ENCODE measurements at places on chromosomes 1 and 21.
A peak's percentile ranks its signal among the peaks of the same experiment; 100 is the strongest.

DNA sequence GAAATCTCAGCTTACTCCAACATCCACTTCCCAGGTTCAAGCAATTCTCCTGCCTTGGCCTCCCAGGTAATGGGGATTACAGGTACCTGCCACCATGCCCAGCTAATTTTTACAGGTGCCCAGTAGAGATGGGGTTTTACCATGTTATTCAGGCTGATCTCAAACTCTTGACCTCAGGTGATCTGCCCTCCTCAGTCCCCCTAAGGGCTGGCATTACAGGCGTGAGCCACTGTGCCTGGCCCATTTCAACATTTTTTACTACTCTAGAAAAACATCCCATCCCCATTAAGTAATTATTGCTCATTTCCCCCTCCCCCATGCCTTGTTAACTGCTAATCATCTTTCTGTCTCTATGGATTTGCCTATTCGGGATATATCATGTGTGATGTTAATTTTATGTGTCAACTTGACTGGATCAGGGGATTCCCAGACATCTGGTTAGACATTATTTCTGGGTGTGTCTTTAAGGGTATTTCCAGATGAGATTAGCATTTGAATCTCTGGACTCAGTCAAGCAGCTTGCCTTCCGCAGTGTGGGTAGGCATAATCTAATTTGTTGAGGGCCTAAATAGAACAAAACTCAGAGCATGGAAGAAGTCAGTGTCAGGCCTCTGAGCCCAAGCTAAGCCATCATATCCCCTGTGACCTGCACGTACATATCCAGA lies 33.0 kb upstream of the ZBTB8B start:
- no peak for DNase-seq

GRCh38 chr1:145714524-145715111 lies 4.7 kb upstream of the CD160 start:
- no peak for DNase-seq

DNA sequence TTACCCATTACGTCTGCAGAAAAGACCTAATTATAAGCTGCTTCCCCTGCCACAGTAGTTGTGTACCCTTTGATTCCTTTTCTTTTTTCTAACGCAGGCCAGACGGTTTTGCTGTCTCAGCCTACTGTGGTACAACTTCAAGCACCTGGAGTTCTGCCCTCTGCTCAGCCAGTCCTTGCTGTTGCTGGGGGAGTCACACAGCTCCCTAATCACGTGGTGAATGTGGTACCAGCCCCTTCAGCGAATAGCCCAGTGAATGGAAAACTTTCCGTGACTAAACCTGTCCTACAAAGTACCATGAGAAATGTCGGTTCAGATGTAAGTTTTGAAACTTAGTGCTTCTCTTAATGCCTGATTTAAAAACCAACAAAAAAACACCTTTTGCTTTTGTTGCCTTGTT lies 35.8 kb downstream of the ATF6 start:
- DNase-seq = no peak

DNA sequence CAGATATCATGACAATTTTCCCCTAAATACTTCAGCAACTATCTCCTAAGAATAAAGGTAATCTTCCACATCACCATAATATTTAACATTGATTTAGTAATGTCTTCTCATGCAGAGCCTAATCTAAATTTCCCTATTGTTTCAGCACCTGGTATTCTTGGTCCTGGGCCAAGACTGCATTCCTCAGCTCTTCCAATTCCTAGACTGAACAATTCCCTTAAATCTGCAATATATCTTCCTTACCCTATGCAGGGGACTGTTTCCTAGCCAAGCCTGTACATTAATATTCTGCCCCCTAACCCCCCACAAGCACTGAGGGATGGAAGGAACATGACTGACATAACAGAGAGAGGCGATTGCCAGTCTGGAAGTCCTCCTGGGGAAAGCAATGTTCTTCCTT lies 28.7 kb upstream of the DISP1 start:
- peak; percentile 60 for DNase-seq

DNA sequence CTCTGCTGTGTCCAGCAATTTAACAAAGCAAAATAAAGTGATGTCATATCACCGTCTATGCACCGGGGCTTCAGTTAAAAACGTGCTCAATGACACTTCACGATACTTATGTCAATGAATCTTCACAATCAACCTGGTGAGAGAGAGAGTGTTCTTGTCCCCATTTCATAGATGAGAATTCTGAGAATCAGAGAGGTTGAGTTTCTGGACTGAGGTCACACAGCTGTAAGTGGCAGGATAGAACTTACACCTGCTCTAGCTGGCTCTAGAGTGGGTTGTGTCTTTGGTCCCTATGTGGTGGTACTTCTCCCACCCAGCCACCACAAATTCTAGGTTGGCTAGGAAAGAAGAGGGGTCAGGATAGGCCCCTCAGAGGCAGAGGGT lies 5.2 kb downstream of the NTRK1 start:
- no peak for DNase-seq

DNA sequence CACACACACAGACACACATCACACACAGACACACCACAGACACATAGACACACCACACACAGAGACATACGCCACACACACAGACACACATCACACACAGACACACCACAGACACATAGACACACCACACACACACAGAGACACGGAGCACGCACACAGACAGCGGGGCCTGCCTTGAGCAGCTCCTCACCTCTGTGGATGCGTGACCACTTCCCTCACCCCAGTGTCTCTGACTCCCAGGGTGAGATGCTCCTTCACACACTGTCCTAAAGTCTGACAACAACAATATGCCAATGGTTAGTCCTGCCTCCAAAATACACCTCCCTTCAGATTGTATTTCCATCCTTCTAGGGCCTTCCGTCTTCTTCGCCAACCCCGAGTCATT lies 48.2 kb downstream of the IER5 start:
- no peak for DNase-seq

- no peak for DNase-seq
Observed at GRCh38 chr1:233621923-233622322, 8.0 kb downstream of the KCNK1 start.

- DNase-seq = peak; percentile 82
Observed at GRCh38 chr1:68121536-68121935, 71.1 kb upstream of the DIRAS3 start.

DNA sequence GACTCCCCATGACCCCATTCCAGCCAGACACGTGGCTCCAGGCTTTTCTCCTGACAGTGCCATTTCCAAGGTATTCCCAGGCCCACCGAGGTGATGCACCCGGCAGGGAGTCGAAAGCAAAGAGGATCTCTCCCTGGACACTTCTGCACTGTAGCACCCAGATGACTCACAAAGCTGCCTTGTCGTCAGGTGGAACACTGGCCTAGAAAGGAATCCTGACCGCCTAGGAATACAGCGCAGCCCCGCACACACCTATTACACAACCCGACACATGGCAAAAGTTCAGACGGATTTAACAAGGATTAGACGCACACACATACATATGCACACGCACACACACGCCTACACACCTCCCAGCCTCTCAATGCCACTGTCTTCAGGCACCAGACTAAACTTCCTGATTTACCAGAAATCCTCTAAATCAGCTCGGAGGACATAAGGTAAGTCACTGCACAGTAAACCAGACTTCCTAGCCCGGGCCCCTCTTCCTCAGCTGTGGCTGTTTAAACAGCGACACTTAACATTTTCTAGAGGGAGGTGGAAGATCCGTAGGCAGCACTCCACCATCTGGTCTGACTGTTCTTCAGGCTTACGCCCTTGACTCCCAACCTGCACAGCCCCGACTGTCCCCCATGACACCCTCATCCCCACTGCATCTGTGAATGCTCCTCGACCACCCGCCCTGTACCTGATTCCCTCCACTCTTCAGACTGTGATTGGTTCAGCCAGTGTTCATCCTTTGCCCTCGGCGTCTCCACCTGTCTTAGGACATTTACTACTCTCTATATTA lies 12.7 kb downstream of the FAM89A start:
- DNase-seq = no peak

DNA sequence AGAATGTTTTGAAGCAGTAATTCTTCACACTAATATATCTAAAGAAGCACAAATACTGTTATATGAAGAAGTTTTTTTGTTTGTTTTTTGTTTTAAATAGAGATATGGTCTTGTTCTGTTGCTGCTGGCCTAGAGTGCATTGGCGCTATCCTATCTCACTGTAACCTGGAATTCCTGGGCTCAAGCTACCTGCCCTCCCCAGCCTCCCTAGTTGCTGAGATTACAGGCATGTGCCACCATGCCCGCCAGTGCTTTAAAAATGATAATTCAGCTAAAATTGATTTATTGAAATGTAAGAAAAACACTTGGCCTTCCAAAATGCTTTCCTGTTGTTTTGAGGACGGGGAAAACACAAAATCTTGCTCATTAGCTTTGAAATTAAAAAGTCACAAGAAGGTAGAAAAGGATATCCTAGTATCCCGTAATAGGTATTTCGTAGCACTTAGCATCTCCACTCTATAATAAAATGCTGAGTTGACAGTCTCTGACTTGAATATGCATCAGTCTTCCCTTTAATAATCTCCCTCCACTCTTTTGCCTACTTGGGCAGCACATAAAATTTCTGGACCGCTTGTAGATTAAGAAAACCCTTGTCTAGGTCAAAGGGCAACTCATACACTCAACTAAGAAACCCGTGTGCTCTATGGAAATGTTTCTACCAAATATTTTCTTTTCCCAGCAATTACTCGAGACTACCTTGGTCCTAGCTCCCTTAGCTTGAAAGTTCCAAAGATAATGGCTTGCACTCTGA lies 1.3 kb downstream of the SCYL3 start:
- no peak for DNase-seq

GRCh38 chr1:228453022-228453560 lies 34.1 kb upstream of the RNF187 start:
- DNase-seq = no peak

DNA sequence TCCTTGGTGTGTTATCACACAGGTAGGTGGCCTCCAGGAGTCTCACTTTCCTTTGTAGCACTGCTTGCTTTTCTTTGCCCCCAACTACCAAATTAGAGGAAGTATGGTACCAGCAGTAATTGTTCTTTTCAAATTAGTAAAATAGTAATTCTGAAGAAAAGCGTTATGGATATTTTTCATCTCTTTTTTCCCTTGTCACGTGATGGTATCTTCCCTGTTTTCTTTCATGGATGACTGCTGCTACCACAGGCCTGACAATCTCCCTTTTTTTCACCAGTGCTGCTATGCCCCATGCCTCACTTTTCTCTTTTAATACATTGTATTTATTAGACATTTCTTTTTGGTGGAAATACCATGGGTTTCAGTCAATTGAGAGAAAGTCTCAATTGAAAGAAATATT lies 3.3 kb downstream of the ZBTB37 start:
- DNase-seq = no peak

DNA sequence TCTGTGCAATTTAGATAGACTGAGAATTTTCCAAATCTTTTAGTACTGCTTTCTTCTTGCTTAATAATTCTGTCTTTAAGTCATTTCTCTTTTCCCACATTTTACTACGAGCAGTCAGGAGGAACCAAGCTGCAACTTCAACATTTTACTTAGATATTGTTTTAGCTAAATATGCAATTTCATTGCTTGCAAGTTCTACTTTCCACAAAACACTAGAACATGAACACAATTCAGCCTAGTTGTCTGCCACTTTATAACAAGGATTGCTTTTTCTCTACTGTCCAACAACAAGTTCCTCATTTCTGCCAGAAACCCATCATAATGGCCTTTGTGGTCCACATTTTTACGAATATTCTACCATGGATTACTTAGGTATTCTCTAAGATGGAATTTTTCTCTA lies 36.6 kb downstream of the SORT1 start:
- no peak for DNase-seq

DNA sequence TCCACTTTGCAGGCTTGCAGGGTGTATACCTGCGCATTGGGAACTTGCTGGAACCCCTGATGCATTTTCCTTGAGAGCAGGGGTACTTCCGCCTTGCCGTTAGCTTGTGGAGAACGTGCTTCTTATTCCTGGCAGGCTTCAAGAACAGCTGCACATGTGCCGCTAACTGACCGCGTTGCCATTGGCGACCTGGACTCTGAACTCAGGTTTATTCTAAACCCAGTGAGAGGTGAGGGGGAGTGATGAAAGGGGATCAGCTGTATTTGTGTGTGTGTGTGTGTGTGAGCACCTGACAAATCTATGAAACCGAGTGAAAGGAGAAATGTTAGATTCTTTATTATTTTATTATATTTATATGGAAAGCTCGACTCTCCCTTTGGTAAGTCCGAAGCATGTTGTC lies 128.6 kb downstream of the HUNK start:
- DNase-seq = no peak

DNA sequence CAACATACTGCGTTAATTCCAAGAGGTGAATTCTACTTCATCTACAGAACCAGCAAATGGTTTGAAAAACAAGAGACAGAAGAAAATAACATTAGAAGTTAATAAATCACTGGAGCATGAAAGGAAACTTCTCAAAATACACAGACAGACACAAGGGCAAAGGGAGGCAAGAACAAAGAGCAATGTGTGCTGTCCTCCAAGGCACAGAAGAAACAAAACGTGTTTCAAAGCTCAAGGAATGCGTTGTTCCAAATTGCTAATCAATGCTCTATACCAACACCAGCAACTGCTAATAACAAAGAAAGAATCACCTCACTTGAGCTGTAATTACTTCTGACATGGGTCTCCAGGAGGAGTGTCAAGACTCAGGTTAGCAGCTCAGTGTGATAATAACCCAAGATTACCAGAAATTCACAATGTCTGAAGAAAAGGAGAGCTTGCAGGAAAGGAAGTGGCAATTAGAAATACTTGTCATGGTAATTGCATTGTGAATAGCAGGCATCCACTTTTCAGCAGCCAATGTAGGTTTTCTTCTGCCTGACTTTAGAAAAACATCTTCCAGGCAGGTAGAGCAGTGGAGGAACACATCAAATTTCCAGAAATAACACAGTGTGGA lies 175.4 kb downstream of the SEC16B start:
- no peak for DNase-seq

DNA sequence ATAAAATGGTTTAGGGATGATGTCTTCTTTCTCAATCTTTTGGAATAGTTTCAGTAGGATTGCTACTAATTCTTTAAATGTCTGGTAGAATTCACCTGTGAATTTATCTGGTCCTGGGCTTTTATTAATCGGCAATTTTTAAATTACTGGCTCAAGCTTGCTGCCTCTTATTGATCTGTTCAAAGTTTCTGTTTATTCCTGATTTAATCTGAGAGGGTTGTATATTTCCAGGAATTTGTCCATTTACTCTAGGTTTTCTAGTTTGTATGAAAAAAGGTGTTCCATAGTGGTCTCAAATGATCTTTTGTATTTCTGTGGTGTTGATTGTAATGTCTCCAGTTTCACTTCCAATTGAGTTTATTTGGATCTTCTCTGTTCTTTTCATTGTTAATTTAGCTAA lies 617.8 kb downstream of the LTN1 start:
- DNase-seq = no peak

GRCh38 chr1:47692196-47692595 lies 254.4 kb downstream of the FOXD2 start:
- DNase-seq = no peak

DNA sequence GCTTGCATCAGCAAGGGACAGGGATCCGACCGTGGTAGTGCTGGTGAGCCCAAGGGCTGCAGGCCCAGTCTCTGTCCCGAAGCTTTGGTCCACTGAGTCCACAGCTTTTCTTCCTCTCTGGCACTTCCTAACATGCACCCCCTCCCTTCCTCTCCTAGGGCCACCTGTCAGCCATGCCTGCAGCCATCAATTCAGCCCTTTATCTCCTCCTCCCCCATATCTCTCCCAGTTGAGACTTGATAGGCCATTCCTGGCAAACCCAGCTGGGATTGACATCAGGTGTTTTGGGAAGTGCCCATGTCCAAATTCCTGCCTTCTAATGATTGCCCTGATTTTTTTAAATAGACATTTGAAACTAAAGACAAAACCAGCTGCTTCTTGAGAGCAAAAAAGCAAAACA lies 25.6 kb downstream of the HLX start:
- no peak for DNase-seq

Measured in cardiac fibroblast (primary cell).